Spleen (tissue), 13 donors: ENCODE measurements at places on chromosomes 1 and 21. TPM values are rescaled to one million over a fixed set of nuclear protein-coding genes. Genes with fewer than 3 reads are reported as not detected.

DNA sequence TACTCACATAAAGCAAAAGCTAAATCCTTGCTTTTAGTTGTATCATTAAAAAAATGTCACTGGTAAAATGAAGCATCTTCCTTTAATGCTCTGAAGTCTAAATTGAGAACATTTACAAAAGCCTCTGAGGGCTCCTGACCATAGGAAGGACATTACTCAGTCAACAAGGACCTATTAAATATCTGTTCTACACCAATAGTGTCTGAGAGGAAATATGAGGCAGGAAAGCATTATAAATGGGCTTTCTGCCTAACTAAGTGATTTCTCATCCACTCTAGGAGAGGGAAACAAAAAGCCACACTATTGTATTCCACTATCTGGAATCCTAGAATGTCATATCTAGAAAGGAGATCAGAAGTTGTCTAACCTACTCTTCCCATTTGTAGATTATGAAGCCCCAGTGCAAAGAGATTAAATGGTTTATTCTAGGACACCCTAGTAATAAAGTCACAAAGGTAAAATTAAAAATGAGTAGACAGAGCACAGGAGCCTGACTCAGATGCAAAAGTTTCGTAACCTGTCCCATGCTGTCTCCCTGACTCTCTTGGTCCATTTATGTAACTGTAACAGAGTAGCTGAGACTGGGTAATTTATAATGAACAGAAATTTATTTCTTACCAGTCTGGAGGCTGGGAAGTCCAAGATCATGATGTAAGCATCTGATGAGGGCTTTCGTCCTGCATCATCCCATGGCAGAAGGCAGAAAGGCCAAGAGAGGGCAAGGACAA is 17.6 kb downstream of the RGS1 start:
- no peak for DNase-seq
- no peaks in the 10 kb centered on the region for H3K27me3 ChIP-seq
- H3K4me3 ChIP-seq, result no peak overlapping the region
- H3K4me1 ChIP-seq, result no peaks in the 10 kb centered on the region

DNA sequence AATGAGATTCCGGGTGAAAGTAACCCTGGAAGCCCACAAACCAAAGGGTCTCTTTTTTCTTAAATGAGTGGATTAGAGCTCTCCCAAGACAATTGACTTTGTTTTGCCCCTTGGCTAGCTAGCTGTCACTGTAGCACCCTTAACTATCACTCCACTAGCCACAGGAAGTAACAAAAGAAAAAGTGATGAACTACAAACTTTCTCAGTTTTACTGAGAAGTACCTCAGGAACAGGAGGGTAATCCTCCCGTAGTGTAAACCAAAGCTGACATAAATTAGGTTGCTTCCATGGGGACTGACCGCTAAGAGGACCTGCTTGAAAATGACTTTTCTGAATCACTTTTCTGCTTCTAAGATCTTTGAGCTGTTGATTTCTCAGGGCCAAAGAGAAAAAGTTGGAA is 240.1 kb downstream of the BARHL2 start:
- H3K36me3 ChIP-seq, result no peaks in the 10 kb centered on the region
- H3K4me1 ChIP-seq, result no peaks in the 10 kb centered on the region
- no peak for DNase-seq
- H3K27me3 ChIP-seq, result no peaks in the 10 kb centered on the region
- H3K27ac ChIP-seq, result no peak overlapping the region

GRCh38 chr1:154867064-154867825 is 2.8 kb downstream of the KCNN3 start:
- H3K27ac ChIP-seq, result no peak overlapping the region
- H3K36me3 ChIP-seq, result no peaks in the 10 kb centered on the region
- H3K4me3 ChIP-seq, result peak overlapping the region; percentile 66
- DNase-seq, result no peak
- H3K4me1 ChIP-seq, result peaks cover 59% of the 10 kb centered on the region

DNA sequence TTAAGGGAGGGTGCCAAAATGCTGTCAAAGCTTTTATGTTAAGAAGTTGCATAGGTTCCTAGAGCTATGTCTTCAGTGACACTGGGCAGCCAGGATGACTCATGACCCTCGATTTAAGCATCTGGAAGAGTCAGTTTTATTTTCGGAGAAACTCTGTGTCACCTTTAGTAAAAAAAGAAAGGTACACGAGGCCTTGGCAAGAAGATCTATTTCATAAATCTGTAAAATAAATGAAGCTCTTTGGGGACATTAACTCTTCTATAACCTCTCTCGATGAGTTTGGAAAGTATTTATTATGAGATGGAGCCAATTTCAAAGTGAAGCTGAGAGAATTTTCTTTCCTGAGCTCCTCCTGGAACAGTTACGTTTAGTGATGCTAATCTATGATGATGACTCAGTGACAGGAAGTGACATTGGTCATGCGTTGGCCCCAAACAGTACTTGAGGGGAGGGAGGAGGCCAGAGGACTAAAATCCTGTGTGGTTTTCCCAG is 156.5 kb downstream of the HLX start:
- no peaks in the 10 kb centered on the region for H3K27me3 ChIP-seq
- H3K36me3 ChIP-seq, result no peaks in the 10 kb centered on the region
- no peak for DNase-seq
- no peaks in the 10 kb centered on the region for H3K4me1 ChIP-seq

GRCh38 chr1:112988367-112988766 is 32.4 kb upstream of the SLC16A1 start:
- DNase-seq, result no peak
- H3K4me3 ChIP-seq, result no peak overlapping the region
- peaks cover 3% of the 10 kb centered on the region for H3K4me1 ChIP-seq
- no peaks in the 10 kb centered on the region for H3K36me3 ChIP-seq

DNA sequence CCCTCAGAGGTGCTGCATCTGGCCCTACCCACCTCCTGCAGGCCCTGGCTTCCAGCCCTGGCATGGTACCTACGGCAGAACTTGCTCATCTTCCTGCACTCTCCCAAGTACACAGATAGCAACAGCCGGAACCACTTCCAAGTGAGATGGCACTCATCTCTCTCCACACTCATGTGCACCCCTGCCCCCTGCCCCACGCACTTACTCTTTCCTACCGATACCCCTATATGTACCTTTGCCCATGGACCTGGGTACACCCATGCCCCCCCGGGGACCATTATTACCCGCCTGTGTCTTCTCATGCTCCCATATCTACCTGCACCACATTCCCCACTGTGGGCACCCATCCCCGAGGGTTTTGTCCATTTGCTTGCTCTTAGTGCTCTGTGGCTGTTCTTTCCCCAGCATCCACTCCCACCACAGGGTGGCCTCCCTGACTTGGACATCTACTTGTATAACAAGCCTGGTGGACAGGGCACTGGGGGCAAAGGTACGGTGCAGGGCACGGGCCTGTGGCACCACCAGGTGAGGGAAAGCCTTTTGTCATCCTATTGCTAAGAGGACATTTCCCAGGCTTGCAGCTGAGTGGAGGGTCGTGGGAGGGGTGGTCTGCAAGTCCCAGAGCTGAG is 14.7 kb downstream of the HYI start:
- no peaks in the 10 kb centered on the region for H3K4me1 ChIP-seq
- no peak overlapping the region for H3K4me3 ChIP-seq
- H3K27ac ChIP-seq, result no peak overlapping the region
- peaks cover 58% of the 10 kb centered on the region for H3K36me3 ChIP-seq

GRCh38 chr1:111778066-111778465 is 22.4 kb downstream of the DDX20 start:
- no peak overlapping the region for H3K4me3 ChIP-seq
- DNase-seq, result no peak
- no peaks in the 10 kb centered on the region for H3K27me3 ChIP-seq
- no peaks in the 10 kb centered on the region for H3K4me1 ChIP-seq
- H3K36me3 ChIP-seq, result no peaks in the 10 kb centered on the region

GRCh38 chr1:224087286-224087794 is 26.6 kb upstream of the FBXO28 start:
- H3K4me3 ChIP-seq, result no peak overlapping the region
- no peaks in the 10 kb centered on the region for H3K36me3 ChIP-seq
- no peak for DNase-seq
- H3K27ac ChIP-seq, result no peak overlapping the region

- no peaks in the 10 kb centered on the region for H3K36me3 ChIP-seq
- H3K27ac ChIP-seq, result no peak overlapping the region
- H3K4me1 ChIP-seq, result peaks cover 33% of the 10 kb centered on the region
- H3K27me3 ChIP-seq, result no peaks in the 10 kb centered on the region
These were observed 7.8 kb downstream of the RASAL2 start for GRCh38 chr1:178101654-178102053.

DNA sequence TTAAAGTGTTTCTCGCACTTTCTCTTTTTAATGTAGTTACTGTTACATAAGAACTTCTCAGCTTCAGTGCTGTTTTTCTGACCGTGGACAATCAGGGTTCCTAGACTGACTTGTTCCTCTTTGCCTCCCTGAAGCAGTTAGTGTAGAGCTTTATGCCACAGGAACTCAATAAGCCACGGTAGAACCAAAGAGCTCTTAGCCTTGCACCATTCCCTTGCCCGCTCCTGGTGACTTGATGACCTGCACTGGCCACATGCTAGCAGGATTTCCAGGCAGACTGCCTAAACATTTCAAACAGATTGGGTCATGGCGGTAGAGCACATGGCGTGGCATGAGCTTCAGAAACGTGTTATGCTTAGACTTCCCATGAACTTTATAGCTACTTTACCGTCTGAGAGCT is 18.8 kb upstream of the FASLG start:
- peaks cover 4% of the 10 kb centered on the region for H3K4me1 ChIP-seq
- no peak for DNase-seq
- H3K27ac ChIP-seq, result peak overlapping the region; percentile 35

DNA sequence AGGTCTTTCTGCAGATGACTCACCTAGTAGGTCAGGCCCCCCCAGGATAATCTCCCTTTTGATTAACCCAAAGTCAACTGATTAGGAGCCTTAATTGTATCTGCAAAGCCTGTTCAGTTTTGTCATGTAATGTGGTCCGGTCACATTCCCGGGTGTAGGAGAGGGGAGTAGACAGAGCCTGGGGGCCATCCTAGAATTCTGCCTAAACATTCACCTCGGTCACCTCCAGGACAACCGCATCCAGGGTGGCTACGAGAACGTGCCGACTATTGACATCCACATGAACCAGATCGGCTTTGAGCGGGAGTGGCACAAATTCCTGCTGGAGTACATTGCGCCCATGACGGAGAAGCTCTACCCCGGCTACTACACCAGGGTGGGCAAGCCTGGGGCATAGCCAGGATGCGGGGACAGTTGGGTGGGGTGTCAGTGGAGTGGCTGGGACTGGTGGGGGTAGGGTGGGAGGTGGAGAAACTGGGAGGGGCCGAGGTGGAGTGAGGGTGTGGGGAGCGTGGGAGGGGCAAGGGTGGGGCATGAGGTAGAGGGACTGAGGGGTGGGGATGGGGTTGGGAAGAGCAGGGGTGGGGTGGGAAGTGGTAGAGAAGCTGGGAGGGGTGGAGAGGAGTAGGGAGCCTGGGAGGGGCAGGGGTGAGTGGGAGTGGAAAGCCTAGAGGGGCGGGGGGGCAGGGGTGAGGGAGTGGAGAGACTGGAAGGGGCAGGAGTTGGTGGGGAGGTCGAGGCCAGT is 9.6 kb upstream of the MFN2 start:
- DNase-seq, result no peak
- peaks cover 94% of the 10 kb centered on the region for H3K36me3 ChIP-seq
- no peaks in the 10 kb centered on the region for H3K27me3 ChIP-seq
- no peak overlapping the region for H3K4me3 ChIP-seq
- no peak overlapping the region for H3K27ac ChIP-seq
- no peaks in the 10 kb centered on the region for H3K4me1 ChIP-seq

DNA sequence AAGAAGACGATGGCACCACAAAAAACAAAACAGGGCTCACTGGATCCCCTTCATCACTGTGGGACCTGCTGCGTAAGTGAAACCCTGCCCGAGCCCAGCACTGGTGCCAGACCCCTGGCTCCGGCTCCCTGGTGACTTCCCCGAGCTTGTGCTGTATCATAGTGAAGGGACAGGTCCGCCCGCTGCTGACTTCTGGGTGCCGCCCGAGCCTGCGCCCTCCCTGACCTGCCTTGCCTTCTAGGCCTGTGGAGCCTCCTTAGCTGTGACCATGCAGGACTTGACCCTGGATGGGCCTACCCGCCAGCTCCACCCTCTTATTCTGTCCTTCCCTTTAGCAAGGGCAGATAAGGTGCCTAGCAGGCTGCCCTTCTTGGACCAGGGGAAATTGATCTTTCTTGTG is 7.9 kb downstream of the TEX35 start:
- no peak overlapping the region for H3K4me3 ChIP-seq
- H3K27me3 ChIP-seq, result no peaks in the 10 kb centered on the region
- H3K36me3 ChIP-seq, result no peaks in the 10 kb centered on the region

DNA sequence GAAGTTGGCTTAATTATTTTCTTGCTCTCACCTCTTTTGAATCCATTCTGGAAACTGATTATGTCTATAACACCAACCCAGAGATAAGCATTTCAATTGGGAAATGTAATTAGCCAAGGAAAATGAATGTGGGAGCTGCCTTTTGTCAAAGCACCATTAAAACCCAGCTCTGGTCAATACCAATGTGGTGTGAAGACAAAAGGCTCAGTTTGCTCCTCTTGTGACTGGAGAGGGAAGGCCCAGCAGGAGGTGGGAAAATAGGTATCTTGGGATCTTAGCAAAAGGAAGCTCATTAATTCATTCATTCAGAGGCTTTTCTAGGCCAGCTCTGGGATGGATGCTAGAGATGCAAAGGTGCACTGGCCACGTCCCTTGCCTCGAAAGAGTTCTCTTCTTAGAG is 75.0 kb upstream of the SELENON start:
- no peak for DNase-seq
- peaks cover 31% of the 10 kb centered on the region for H3K4me1 ChIP-seq
- H3K27me3 ChIP-seq, result no peaks in the 10 kb centered on the region
- H3K4me3 ChIP-seq, result no peak overlapping the region
- H3K36me3 ChIP-seq, result no peaks in the 10 kb centered on the region

GRCh38 chr21:25733859-25734653 is 648 bp downstream of the ATP5PF start:
- H3K27ac ChIP-seq, result peak overlapping the region; percentile 99
- H3K27me3 ChIP-seq, result no peaks in the 10 kb centered on the region
- peaks cover 52% of the 10 kb centered on the region for H3K4me1 ChIP-seq
- DNase-seq, result peak; percentile 94

DNA sequence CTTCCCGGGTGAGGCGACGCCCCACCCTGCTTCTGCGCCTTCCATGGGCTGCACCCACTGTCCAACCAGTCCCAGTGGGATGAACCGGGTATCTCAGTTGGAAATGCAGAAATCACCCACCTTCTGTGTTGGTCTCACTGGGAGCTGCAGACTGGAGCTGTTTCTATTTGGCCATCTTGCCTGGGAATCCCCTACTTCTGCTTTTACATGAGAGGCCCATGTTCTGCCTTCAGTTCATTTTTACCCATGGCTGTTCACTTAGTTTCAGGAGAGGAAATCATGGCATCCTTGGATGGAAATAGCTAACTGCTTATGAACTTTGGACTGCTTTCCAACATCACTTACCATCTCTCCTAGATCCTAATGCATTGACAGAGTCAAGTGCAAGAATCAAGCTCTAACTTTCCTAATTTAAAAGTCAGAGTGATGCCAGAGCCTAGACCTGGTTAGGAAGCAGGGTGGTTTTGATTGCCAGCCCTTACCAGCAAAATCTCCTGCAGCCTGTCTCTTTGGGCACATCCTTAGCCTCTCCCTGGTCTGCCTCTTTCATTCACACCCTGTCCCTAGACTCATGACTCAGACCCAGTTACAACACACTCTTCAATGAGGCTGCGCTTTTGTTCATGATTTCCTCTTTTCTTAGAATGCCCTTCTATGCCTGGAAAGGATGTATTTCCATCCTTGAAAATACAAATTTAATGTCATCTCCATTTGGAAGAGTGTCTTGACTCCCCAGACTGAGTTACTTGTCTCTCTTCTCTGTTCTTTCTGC is 137.2 kb downstream of the KCTD3 start:
- no peaks in the 10 kb centered on the region for H3K36me3 ChIP-seq
- no peaks in the 10 kb centered on the region for H3K4me1 ChIP-seq
- no peak overlapping the region for H3K4me3 ChIP-seq

MORC3 gene
- 57.6 TPM for total RNA-seq

ETS2 gene
- total RNA-seq, result 396 TPM

KRTAP10-5 gene
- not detected for total RNA-seq
